ENCODE measurements at places on chromosomes 2 and 18.
A peak's percentile ranks its signal among the peaks of the same experiment; 100 is the strongest.

- peak; percentile 48 for DNase-seq
These were observed 8.9 kb downstream of the TNS1 start for GRCh38 chr2:217993817-217994463.

DNA sequence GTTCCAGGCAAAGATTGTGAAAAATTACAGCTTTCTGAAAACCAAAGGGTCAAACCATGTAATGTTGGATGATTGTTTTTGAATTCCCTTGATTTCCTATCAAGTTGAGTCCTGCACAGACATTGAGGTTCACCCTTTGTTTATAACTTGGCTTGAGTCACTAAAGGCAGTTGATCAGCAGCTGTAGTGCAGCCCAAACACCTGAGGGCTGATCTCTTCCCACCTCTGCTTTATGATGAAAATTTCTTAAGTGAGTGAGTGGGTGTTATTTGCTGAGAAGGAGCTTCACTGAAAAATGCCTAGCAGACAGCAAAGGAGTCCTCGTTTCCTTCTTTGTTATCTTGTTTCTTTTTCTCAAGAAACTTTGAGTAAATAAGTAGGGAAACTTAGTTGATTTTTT, 31.9 kb upstream of the BMPR2 start:
- no peak for DNase-seq

DNA sequence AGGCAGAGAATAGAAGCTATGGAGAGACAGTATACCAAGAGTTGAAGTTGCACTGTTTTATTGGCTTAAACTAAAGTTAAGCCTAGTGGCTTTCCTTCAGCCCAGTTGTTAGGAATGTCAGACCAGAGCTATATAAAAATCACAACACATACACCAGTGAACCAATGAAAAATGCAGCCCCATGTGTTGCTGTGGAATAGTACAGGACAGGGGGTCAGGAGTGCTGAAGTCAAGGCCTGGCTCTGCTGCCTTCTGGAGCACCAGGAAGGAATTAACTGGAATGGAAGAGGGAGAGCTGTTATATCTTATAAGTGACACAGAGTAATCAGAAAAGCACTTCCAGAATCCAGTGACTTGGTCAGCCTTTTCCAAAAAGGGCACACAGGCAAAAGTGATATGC, 58.9 kb downstream of the OSR1 start:
- no peak for DNase-seq

DNA sequence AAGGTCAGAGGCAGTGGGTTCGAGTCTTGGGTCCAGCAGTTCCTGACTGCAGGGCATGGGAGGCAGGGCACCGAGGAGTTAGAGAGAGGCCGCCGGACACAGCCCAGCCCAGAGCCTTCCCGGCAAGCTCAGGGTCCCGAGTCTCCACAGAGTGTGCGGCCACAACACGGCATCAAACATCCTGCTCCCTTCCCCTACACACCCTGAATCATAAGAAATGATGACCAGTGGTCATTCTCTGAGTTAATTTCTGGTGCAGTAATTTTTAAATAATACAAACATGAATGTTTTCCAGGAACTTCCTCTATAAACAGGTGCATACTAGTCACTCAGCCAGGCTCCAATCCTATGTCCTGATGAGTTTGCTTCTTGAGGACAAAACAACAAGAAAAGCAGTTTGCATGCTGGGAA, 118.0 kb downstream of the PXDN start:
- no peak for DNase-seq

GRCh38 chr18:9323750-9324445, 10.7 kb upstream of the TWSG1 start:
- no peak for DNase-seq

DNA sequence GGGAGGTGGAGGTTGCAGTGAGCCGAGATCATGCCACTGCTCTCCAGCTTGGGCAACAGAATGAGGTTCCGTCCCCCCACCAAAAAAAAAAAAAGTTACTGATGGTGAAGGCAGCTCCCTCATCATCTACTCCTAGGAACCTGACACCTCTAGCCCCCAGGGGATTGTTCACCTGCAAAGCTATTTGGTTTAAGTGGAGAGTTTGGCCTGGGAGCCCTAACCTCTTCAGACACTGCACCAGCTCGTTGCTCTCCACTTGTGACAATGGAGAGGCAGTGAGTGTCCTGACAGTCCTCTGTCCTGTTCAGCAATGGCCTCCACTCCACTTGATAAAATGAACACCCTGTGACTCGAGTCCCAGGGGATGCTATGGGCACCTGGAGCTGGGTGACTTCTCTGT, 43.5 kb downstream of the ATP6V1C2 start:
- DNase-seq: no peak

DNA sequence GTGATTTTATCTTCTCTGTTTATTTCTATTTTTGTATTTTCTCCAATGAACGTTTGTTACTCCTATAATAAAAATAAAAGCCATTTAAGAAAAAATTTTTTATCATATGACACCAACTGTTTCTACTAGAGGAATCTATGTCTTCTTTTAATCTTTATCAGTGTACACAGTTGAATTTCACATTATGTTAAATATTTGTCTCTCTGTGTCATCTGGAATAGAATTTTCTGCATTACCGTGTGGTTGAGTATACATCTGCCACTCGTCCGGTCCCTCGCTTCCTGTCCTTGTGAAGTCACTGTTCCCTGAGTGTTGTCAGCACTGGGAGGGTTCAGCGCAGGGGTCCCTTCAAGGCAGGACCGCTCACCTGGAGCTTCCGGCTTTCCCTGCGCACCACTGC, 99.2 kb downstream of the LDLRAD4 start:
- no peak for DNase-seq

- no peak for DNase-seq
These were observed 53.5 kb downstream of the NCOA1 start for GRCh38 chr2:24544456-24545115.

DNA sequence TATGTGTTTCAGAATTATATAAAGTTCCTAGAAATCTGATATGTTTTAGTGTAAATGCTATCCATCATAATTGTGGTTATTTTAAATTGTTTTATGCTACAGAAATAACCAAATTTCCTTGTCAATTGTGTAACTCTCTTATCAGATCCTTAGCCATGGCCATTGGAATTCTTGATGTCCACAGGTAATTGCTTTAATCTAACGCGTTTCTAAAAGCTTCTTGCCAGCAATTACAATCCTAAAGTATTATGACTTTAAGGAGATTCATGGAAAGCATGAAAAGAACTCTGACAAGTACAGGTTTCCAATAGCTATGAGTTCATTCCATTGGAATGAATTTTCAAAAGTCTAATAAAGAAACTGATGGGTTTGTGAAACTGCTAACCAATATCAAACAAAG, 472.1 kb downstream of the ERBB4 start:
- no peak for DNase-seq

GRCh38 chr2:15673919-15674636, 82.4 kb downstream of the DDX1 start:
- DNase-seq: no peak

- no peak for DNase-seq
These were observed 3.9 kb downstream of the DNAJB2 start for GRCh38 chr2:219282943-219283581.

- DNase-seq: no peak
These were observed 75.0 kb downstream of the EMILIN2 start for GRCh38 chr18:2921778-2922177.

DNA sequence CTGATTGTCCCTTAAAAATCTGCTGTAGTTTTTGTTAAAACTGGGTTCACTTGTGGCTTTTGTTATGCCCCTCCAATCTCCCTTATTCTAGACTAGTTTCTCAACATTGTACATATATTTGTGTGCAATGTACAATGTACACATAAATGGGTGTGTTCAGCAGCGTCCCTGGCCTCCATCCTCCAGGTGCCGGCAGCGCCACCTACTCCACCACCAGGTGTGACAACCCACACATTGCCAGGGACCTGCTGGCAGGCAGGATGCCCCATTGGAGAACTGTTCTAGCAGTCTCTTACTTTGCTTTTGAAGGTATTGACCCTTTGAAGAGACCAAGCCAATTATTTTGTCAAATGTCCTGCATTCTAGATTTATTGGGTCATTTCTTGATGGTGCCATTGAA, 75.4 kb downstream of the SH3RF3 start:
- DNase-seq: no peak

DNA sequence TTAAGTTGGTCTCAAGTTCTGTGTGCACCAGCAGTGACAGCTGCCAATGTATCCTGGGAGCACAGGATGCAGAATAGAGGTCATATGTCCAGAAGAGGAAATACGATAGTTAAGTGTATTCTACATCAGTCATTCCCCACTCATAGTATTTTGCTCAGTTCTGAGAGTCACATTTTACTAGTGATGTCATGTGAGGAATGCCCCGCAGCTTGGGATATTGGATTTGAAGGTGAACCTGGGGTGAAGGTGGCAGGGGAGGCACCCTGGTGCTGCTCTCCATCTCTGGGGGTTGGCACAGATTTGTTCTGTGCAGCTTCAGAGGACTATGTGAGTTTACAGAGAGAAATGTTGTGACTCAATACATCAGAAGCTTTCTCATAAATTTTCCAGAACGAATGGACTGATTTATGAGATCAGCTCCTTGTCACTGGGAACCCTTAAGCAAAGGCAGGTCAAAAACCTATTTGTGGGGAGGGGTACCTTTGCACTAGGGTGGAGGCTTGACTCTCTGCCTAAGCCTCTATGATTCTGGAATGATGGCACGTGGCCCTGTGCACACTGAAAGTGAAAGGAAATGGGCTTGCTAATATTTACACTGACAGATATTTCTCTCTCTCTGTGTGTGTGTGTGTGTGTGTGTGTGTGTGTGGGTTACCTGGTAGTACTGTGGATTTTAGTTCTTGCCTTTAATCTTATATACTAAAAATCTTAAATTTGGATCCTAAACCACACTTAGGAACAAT, 95.9 kb downstream of the NEB start:
- DNase-seq: peak; percentile 15

GRCh38 chr2:75326645-75327044, 127.3 kb upstream of the TACR1 start:
- no peak for DNase-seq

DNA sequence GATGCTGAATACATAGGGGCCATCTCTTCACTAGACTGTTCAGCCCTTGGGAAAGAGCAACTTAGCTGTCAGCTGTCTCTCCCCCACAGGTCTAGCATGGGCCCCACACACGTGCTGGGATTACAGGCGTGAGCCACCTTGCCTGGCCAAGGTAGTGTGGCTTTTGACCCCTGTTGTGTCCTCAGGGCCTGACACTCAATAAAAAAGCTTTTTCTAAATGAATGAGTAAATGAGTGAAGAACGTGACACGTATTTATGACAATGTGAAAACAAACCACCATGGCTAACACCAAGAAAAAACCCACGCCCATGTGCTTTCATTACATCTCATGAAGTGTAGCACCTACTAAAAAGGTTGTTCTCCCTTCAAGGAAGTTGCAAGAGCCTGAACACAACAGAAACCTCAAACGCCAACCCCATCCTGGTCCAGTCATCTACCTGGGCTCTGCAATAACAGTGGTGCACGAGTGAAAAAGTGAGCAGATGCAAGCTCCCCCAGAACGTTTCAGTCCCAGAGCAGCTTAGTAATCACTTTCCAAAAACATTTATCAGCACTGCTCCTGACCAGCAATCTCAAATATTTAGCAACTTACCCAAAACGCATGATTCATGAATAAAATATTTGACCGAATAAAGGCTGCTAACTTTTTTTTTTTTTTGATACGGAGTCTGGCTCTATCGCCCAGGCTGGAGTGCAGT, 3.4 kb downstream of the WDFY1 start:
- no peak for DNase-seq

GRCh38 chr2:128505150-128505490, 186.5 kb upstream of the HS6ST1 start:
- no peak for DNase-seq

DNA sequence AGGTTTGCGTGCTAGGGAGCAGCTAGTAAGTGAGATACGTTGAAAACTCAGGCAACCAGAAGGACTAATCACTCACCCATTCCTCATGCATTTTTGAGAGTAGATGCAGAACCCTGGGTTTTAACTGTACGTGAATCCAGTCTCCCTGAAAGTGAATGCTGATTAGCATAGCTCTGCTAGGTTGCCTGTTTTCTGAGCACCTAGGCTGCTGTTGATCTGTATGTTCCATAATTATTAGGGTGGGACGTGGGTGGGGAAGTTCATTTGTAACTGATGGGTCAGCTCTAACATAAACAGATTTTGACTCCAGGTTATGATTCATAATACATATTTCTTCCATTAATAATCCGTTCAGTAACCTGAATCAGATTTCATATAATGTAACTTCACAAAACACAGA, 379.0 kb upstream of the FANCL start:
- DNase-seq: no peak

GRCh38 chr2:9143264-9143815, 63.3 kb upstream of the ASAP2 start:
- DNase-seq: no peak
